ENCODE measurements at places on chromosomes 11 and 22.

DNA sequence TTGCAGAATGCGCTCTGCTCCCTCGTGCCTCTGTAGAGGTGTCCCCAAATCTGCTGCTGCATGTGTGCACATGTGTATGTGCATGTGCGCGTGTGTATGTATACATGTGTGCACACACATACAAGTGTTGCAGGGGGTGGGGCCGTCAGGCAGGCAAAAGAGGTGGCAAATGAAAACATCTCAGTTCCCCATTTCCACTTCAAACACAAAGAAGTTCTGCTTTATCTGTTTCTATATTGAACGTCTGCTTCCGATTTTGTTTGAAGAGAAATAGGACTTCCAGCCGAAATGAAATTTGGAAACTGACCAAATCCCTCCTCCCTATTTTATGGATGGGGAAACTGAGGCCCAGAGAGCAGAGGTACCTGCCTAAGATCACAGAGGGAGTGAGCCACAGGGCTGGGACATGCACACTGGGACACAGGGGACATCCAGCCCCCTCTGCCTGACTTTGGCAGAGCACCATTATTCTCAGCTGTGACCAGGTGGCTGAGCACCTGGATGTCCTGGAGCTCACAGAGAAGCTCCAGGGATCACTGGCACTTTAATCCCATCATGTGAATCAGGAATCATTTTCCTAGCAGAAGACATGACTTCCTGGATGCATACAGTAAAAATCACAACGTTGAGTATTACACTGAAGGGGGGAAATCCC is 41.2 kb upstream of the ALX4 start:
- peak; percentile 48 for DNase-seq

GRCh38 chr11:113615773-113616172 is 90.3 kb downstream of the TMPRSS5 start:
- no peak for DNase-seq

- DNase-seq, result no peak
These were observed 66.7 kb downstream of the BID start for GRCh38 chr22:17707526-17707925.

GRCh38 chr11:112421879-112422278 is 161.2 kb upstream of the PLET1 start:
- DNase-seq, result no peak

DNA sequence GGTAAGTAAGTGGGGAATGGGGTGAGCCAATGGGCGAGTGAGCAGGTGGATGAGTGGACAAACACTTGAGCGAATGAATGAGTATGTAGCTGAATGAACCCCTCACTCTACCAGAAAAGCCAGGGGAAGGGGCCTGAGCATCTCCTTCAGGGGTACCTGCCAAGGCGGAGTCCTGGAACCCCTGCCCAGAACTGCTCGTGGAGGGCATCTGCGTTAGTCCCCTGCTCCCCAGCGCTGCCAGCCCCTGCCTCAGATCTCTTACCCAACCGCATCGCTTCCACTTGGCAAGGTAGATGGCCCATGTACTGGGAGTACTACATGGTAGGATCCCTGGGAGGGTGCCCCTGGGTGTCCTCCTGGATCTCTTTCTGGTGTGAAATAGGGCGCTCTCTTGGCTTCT is 7.4 kb upstream of the ANO1 start:
- no peak for DNase-seq

DNA sequence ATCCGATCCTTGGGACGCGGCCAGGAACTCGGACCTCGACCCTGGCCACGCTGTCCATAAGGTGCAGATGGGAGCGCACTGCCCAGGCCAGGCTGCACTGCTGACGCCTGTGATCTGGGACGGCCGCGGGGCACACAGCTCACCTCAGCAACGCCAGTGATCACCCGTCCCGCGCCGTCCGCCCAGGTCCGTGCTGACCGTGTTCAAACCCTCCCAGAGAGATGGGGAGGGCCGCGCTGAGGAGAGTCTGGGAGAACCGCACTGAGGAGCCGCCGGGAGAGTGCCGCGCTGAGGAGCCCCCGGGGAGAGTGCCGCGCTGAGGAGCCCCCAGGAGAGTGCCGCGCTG is 636 bp downstream of the KCNQ1OT1 start:
- no peak for DNase-seq

DNA sequence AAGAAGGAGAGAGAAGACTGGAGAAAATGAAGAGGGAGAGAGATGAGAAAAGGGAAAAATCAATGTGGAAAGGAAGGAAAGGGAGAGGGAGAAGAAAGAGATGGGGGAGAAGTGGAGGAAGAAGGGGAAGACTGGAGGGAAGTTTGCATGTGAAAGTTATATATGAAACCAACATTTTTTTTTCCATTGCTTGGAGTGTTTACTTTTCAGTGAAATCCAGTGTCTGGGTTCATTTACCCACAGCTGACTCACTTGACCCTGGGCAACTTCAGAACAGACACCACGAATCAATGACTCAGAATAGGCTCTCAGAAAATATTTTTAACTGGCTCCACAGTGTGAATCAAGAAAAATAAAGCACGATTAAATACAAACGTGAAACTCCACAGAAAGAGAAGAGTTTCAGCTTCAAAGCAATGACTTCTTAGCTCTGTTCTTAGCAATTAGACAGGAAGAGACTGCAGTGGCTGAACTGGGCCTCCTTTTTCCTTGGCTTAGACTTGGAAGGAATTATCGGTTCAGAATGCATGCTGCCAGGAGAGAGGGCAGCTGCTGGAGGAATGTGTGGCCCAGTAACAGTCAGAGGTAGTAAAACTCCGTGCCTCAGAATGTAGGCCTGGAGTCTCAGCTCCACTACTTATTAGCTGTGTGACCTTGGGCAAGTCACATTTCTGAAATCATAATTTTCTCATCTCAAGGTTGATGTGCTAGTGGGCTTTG is 237.5 kb downstream of the MIAT start:
- DNase-seq, result no peak

DNA sequence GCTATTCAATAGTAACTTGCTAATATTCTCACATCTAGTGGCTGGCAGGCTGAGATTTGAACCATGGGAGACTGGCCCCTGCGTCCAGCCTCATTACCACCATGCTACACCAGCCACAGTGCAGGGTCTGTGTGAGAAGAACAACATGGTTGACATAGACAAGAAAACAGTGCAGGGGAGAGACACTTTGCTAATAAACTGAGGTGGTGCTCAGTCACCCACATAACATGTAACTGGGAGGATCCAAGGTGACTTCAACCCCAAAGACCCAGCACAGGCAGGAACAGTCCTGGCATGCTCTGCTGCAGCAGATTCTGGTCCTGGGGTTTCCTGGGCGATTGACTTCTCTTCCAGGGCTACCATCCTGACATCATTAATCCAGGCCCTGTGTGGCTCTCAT is 143.1 kb downstream of the CSNK2A3 start:
- DNase-seq, result no peak

DNA sequence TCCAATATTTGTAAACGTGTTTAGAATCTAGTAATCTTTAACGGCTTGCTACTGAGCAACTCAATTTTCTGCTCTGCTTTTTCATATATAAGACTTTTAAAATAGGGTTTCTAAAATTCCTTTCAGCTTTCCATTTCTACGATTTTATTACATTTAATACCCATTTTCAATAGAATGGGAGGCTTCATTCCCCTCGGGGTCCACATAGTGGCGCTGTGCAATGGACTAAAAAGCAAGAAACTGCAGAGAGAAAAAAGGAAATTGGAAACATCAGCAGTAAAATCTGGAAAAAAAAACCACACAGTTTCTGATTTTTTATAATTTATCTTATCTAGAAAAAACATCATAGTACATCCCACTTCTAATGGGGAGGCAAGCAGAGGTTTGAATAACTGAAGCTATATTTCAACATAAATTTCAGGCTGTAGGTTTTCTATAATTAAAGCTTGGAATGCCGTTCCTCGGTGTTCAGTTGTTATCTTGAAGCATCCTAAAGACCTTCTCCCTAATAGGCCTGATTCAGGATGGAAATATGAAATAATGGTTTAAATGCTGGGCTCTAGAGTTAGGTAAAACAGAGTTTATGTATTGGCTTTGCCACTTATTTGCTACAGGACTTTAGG is 18.7 kb upstream of the JHY start:
- no peak for DNase-seq

Data from GM20000 (cell line).